ENCODE measurements at places on chromosomes 13 and 19. TPM values are rescaled to one million over a fixed set of nuclear protein-coding genes. Genes with fewer than 3 reads are reported as not detected.
A peak's percentile ranks its signal among the peaks of the same experiment; 100 is the strongest.

Gene SIGLEC5
- not detected for polyA plus RNA-seq

Gene USHBP1
- polyA plus RNA-seq, result not detected

GRCh38 chr19:16628984-16629691 is 1.1 kb upstream of the MED26 start:
- peak; percentile 67 for DNase-seq

DNA sequence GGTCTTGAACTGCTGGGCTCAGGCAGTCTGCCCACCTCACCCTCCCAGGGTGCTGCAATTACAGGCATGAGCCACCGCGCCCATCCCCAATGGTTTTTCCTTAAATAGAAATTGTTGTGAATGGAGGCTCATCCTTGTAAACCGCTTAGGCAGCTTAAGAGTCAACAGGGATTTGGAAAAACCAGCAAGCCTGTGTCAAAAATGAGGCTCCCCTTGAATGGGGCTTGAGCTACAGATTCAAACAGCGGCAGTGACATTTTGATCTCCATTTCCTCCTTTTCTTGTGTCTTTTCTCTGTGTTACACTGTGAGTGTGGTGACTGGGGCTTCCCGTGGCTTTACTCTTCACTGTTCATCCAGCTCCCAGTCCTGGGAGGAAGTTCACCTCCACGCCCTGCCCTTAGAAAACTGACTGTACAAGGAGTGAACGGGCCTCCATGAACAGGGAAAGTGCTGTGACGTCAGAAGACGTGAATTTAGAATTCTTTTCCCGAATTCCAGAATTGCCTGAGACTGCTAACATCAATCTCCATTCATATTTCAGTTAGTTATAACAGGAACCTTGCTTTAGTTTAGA is 15.3 kb upstream of the RAB8A start:
- no peak for DNase-seq

DNA sequence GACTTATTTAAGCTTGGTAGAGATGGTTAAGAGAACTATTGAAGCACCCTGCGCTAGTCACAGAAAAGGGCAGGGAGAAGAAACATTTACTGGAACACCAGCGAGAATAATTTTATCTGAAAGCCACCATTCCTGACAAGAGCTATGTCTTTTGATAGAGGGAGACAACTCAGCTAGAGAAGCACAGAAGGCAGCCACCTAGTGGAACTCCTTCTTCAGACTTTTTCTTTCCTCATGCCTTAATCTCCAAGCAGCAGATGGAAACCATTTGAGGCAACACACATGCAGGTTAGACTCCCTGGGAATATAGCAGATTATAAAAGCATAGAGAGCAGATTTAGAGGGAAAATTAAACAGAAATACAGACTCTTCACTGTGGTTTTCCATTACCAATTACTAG is 813.4 kb downstream of the SLITRK6 start:
- DNase-seq, result no peak

DNA sequence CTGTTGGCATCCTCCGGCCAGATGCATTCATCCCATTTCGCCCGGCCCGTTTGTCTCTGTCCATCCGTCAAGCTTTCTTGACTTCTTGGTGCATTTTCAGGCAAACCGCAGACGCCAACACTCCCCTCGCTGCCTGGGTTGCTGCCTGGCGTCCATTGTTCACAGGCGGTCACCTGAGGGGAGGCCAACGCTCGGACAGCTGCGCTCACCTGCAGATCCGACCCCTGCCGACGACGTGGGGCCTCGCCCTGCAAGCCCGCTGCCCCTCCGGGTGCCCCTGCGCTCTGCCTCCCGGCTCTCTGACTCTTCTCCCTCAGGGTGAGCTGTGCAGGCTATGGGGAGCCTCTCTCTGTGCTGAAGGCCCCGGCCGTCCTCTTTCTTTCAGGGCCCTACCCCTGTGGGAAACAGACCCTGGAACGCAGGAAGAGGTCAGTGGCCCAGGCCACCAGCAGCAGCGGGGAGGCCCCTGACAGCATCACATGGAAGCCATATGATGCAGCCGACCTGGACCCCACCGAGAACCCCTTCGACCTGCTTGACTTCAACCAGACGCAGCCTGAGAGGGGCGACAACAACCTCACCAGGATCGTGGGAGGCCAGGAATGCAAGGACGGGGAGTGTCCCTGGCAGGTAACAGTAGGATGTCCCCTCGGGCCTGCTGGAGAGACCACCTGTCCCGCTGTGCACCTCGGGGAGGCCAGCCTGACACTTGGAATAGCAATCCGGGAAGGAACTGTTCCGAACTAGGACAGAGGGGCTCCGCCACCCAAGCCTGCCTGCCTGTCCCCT is 14.8 kb upstream of the PROZ start:
- no peak for DNase-seq

DNA sequence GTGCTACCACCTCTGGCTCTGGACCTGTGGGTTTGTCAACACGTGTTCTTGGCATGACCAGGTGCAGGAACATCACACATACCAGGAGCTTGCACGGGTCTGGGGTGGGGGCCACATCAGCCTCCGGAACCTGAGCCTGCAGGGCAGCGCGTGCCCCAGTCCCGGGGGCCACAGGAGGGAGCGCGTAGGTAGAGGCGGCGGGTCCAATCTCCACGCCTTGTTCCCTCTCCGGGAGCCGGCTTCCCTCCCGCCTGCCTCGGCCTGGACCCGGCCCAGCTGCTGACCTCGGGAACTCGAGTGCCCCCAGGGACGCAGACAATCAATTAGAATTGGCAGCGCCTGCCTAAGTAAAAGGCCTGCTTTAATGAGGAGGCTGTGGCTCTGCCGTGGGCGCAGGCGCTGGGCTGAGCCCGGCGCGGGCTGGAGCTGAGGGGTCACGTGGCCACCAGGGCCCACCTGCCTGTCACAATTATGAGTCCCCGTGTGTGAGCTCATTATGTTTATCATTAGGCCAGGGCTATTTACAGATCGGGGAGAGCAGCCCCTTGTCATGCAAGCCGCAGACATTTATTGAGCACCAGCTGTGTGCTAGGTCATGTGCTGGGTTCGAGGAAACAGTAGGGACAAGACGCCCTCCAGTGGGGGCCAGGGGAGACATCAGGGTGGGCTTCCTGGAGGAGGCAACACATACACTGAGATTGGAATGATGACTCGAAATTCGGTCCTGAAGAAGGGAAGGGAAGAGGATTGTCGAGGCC is 32.2 kb upstream of the TNFAIP8L1 start:
- no peak for DNase-seq

DNA sequence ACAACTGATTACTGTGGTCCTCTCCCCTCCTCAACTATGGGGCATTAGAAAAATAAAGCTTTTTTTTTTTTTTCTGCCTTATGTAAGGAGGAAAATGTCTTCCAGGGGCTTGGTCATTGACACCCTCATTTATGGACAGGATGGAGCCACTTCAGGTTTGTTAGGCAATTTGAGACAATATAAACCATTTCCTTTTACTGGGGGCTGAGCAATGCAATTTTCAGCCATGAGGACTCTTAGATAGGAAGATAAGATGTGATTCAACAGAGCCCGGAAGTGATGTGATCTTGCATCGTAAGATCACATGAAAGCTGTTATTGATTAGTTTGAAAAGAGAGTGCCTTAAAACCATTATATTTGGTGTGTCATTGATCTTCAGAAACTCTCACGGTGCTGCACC is 210.8 kb downstream of the OXGR1 start:
- no peak for DNase-seq

Gene ZNF460
- 13.0 TPM for polyA plus RNA-seq

- DNase-seq, result no peak
Measured at GRCh38 chr19:56126983-56127780, 6.1 kb upstream of the ZNF787 start.

GRCh38 chr13:104954210-104954609 is 1581.3 kb downstream of the EFNB2 start:
- DNase-seq, result no peak

Gene LYL1
- polyA plus RNA-seq, result 0.29 TPM

DNA sequence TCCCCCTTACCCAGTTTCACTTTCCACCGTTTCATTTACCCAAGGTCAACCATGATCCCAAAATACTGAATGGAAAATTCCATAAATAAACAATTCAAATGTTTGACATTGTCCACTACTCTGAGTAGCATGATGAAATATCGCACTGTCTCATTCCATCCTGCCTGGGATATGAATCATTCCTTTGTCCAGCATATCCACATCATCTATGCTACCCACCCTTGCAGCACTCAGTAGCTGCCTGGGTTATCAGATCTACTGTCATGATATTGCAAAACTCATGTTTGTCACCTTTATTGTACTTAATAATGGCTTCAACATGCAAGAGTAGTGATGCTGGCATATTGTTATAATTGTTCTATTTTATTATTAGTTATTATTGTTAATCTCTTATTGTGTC is 263.9 kb upstream of the NBEA start:
- no peak for DNase-seq

GRCh38 chr19:49020342-49020741 is 3.5 kb upstream of the LHB start:
- DNase-seq, result no peak

Gene PEAK3
- 0.04 TPM for polyA plus RNA-seq

DNA sequence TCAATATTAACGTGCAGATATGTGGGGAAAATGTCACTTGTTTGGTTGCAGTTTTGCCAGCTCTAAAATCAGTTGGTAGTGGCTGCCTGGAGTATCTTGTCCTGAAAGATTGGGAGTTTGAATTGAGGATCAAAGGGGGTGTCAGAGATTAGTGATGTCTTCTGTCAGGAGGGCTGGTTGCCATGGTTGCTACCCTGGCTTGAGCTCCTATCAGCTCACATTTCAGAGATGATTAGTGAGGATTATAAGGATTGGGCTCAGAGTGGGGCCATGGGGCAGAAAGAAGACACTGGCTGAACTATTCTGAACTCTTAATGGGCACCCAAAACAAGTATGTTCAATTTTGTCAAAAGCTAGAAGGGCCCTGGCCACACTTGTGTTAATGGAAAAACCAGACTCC is 95.5 kb upstream of the RNF113B start:
- DNase-seq, result no peak

Gene TNNI3
- 0.21 TPM for polyA plus RNA-seq

Gene SLC6A16
- 1.6 TPM for polyA plus RNA-seq

- DNase-seq, result no peak
Measured at GRCh38 chr19:33407716-33408115, 34.2 kb downstream of the CEBPG start.

Gene SH2D3A
- polyA plus RNA-seq, result not detected

DNA sequence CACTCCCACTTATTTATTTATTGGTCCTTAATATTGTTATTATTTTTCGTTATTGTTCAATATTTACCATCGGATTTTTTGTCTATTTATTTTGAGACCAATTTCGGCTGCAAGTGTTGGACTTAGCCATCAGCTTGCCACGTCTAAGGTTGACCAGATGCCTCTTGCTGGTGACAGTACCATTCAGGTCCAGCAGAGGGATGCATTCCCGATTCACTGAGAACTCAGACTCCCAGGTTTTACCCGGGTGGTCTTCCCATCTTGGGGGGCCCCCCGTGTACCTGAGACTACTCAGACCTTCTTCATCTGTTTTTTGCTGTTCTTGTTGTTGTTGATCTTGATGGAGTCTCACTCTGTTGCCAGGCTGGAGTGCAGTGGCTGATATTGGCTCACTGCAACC is 1435.2 kb downstream of the UQCRFS1 start:
- no peak for DNase-seq

Gene KCNRG
- 1.5 TPM for polyA plus RNA-seq

Gene MAB21L1
- 0.07 TPM for polyA plus RNA-seq

DNA sequence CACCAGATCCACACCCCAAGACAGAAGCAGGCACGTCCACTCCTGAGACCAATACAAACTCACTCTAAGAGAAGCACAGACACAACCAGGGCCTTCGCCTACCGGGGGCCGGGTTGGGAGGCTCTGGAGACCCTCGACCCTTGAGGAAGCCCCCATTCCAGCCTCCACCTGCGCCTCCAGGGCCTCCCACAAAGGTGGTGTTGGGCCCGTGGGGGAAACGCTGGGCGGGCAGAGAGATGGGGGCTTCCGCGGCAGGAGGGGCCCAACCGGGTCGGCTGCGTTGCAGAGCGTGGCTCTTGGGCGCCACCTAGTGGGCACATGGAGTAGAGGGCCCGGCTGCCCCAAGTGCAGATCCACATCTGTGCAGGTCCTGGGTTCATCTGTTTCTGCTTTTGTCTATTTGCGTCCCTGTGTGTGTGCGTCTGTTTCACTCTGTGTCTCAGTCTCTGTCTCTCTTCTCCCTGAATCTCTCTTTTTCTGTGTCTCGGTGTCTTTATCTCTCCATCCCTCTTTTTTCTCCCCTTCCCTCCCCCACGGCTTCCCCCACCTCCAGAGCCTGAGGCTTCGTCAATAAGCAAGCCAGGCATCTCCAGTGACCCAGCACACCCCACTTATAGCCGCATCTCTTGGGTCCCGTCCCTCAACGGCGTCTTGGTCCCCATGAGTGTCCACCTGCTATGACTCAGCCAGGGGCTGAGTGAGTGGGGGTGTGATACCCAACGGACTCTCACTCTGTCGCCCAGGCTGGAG is 10.5 kb upstream of the TINCR start:
- DNase-seq, result peak; percentile 13

- DNase-seq, result no peak
Measured at GRCh38 chr13:79121286-79121685, 284.8 kb downstream of the RBM26 start.

Gene ZNF878
- 0.15 TPM for polyA plus RNA-seq

Gene TMEM272
- not detected for polyA plus RNA-seq

- DNase-seq, result no peak
Measured at GRCh38 chr13:107778094-107778493, 437.2 kb downstream of the LIG4 start.

Gene GPR12
- not detected for polyA plus RNA-seq

DNA sequence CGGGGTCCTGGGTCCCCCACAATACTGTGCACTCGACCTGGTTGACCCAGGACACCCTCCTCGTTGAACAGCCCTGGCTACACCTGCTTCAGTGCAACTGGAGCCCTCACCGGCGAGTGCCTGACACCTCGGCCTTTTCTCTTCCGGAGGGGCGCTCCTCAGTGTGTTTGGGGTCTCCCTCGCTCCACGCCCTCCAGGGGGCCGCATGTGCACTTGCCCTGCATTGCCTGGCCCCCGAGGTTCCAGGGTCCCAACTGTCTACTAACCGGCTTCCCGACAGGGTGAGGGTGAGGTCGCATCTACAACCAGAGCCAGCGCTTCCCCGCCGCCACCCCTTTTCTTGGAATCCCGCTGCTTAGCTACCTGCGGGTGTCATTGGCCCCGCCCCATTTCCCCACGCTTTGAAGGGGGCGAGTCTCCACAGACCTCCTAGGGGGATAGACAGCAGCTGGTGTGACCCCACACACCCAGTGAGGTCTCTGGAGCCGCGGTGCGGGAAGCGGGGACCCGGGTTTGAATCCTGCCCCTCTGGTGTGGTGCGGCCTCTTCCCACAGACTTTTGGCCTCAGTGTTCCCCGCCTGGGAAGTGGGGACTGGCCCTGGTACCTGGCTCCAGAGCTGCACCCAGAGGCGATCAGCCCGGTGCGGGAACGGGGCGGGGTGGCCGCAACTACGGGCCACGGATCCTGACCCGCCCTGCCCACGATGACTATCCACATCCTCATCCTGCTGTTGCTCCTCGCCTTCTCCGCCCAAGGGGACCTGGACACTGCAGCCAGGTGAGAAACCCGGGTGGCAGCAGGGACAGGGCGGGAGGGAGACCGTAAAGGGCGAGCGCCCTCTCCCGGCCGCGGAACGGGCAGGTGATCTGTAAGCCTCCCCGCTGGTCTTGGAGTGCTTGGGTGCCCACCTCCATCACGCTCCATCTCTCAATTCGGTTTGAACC is at the start of gene ADM5:
Gene ADM5, plus strand, starts transcription at position 462 of the 946 bp plus-strand sequence. Its CDS starts 244 bp downstream, at position 706.
- DNase-seq, result no peak

- no peak for DNase-seq
Measured at GRCh38 chr19:32238076-32238475, 107.3 kb upstream of the ZNF507 start.

Data from AG04450 (cell line).